ENCODE measurements at places on chromosomes 1 and 21.

DNA sequence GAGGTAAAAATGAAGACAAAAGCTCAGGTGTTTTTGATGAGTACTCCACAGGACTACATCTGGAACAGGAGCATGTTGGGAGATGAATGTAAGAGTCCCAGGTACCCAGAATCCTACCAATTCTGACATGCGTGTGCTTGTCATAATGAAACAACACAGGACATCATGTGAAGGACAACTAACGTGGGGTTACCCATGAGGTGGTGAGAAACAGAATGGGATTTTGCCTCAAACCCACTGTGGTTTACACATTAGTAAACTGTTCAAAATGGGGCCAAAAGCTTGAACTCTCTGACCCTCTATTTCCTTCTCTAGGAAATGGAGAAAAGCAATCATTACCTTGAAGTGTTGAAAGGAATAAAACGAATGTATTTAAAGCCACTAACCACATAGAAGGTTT lies 266.2 kb downstream of the RGS7 start:
- no peak for DNase-seq

- no peak for DNase-seq
Observed at GRCh38 chr21:38388203-38388602, 110.1 kb downstream of the ERG start.

GRCh38 chr21:33820230-33820770 lies 95.3 kb downstream of the ATP5PO start:
- DNase-seq = no peak

DNA sequence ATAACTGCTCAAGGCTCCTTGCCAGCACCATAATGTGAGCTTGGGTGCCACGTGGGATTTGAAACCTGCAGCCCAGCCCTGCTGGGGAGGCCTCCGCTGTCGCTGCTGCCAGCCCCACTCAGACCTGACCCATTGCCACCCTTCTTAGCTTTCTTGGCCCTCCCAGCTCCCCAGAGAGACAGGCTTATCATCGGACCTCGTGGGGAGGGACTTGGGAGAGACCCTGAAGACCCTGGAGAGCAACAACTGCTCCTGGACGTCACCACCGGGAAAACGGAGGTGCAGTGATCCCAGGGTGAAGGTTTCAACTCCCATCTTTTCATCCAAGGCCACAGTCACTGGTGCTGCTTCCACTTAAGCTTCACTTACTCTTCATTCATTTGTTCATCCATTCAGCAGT lies 596.1 kb downstream of the PTPRU start:
- DNase-seq = no peak

DNA sequence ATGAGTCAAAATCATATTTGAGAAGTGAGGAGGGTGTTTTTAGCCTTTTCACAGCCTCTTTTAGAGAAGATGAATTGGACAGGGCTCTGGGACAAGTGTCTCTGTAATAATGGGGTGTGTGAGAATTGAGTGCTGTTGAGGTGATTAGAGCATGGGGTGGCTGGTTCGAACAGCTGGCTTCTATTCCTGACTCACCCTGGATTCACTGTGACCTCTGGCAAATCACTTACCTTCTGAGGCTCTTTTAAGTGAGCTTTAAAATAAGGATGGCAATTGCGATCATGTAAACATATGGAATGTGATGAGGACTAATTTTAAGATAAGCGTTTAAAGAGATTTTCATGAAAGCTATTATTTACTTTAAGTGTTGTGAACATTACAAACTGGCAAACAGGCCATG lies 243.4 kb downstream of the ADGRL2 start:
- DNase-seq = no peak

- no peak for DNase-seq
Observed at GRCh38 chr1:75129660-75129982, 4.6 kb upstream of the LHX8 start.

- no peak for DNase-seq
Observed at GRCh38 chr1:215605011-215605621, 38.0 kb downstream of the KCTD3 start.

DNA sequence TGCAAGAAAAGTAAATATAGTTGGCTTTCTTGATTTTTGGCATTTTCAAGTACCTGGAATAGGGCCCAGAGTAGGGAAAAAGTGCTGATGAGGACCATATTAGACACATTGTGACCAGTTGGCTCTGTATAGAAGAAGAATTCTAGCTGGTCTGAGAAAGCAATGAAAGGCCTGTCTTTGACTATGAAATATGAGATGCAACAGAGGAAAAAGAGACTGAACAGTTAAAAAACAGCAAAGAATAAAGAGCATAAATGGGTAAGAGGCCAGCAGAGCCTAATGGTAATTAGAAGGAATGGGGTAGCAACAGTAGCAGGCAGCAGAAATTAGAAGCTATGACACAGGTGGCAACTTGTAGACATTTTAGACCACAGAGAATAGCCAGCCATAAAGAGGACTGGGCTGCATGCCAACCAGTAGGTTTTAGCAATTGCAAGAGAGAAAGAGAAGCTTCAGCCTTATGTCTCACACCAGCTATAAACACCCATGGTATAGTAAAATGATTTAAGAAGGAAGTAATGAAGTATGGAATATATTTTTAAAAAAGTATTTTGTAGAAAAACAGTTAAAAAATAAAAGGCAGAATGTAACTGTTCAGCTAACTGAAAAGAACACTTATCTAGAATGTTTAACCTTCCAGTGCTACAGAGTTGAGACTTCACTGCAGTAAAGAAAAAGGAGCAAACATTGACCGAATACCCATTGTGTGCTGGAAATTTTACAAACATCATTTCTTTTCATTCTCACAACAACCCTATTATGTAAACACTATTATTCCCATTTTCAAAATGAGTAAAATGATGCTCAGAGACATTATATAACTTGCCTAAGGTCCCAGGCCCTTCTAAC lies 114.1 kb downstream of the LHX4 start:
- no peak for DNase-seq
